Glutamatergic neuron (in vitro differentiated cells): ENCODE measurements at places on chromosomes 12 and 14. TPM values are rescaled to one million over a fixed set of nuclear protein-coding genes. Genes with fewer than 3 reads are reported as not detected.

DNA sequence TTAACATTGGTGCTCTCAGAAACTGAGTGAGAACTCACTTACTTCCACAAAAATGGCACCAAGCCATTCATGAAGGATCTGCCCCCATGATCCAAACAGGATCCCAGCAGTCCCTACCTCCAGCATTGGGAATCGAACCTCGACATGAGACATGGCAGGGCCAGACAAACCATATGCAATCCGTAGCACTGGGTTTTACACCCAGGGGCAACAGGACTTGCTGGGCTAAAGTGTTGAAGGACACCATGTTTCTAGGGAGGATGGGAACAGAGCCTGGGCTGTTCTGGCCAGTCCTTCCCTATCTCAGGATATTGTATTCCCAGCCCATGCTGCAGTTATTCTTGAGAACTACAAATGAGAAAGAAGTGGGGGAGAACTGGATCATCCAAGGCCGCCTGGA lies 36.6 kb downstream of the SERPINA3 start:
- no peak overlapping the region for H3K27ac ChIP-seq
- H3K4me3 ChIP-seq = no peak overlapping the region
- DNase-seq = no peak
- peaks cover 14% of the 10 kb centered on the region for H3K4me1 ChIP-seq
- H3K36me3 ChIP-seq = no peaks in the 10 kb centered on the region
- peaks cover 9% of the 10 kb centered on the region for H3K27me3 ChIP-seq

- H3K4me3 ChIP-seq = no peak overlapping the region
- no peak for DNase-seq
- peaks cover 2% of the 10 kb centered on the region for H3K4me1 ChIP-seq
- H3K27me3 ChIP-seq = no peaks in the 10 kb centered on the region
Measured at GRCh38 chr12:49519574-49519936, 19.3 kb upstream of the KCNH3 start.

LHX5 gene
- 3.1 TPM for total RNA-seq

GRCh38 chr12:14907953-14908352 lies 22.3 kb upstream of the MGP start:
- H3K4me3 ChIP-seq = no peak overlapping the region
- H3K27me3 ChIP-seq = no peaks in the 10 kb centered on the region
- peaks cover 2% of the 10 kb centered on the region for H3K4me1 ChIP-seq
- H3K27ac ChIP-seq = no peak overlapping the region
- H3K36me3 ChIP-seq = no peaks in the 10 kb centered on the region

GRCh38 chr12:116490471-116490870 lies 68.7 kb upstream of the MAP1LC3B2 start:
- peaks cover 10% of the 10 kb centered on the region for H3K27me3 ChIP-seq
- peaks cover 8% of the 10 kb centered on the region for H3K4me1 ChIP-seq
- H3K4me3 ChIP-seq = no peak overlapping the region

HIF1A gene
- total RNA-seq = 145 TPM
